ENCODE measurements at places on chromosomes 12 and 14. TPM values are rescaled to one million over a fixed set of nuclear protein-coding genes. Genes with fewer than 3 reads are reported as not detected.

The TAS2R13 gene
- total RNA-seq = 0.41 TPM

The SRGAP1 gene
- not detected for total RNA-seq

The KCNC2 gene
- total RNA-seq = not detected

The PRPH gene
- 0.56 TPM for total RNA-seq

The VTI1B gene
- total RNA-seq = 24.4 TPM

The IAPP gene
- not detected for total RNA-seq

The CLEC1B gene
- total RNA-seq = not detected

All from CD4-positive, alpha-beta T cell (primary cell).